ENCODE measurements at places on chromosomes 5 and 9. TPM values are rescaled to one million over a fixed set of nuclear protein-coding genes. Genes with fewer than 3 reads are reported as not detected.

DNA sequence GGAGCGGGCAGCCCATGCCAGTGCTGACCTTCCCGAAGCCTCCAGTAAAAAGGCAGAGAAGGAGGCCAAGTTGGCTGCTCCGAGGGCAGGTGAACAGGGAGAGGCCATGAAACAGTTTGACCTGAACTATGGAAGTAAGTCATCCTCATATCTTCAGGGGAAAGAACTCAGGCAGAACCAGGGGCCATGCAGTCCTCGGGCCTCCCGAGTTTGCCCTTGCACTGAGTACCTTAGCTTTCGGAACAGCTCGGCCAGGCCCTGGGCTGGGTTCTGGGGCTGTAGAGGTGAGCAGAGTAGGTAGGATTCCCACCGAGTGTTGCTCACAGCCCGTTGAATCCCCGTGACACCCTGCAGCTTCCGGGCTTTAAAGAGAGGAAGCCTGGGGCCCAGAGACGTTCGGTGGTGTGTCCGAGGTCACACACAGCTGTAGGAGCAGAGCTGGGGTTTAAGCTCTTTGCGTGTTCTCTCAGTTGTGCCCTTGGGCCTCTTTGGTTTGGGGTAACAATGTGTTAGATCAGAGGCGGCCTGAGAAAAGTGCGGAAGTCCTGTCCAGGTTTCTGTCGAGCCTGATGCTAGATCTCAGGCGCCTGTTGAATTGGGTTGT lies 24.8 kb upstream of the POMT1 start:
- no peaks in the 10 kb centered on the region for H3K27me3 ChIP-seq
- H3K27ac ChIP-seq: no peak overlapping the region
- no peaks in the 10 kb centered on the region for H3K4me1 ChIP-seq
- no peak overlapping the region for H3K4me3 ChIP-seq
- H3K36me3 ChIP-seq: peaks cover 17% of the 10 kb centered on the region
- DNase-seq: peak; percentile 45

GRCh38 chr9:127474592-127474991 lies 23.3 kb downstream of the LRSAM1 start:
- no peak overlapping the region for H3K27ac ChIP-seq
- H3K27me3 ChIP-seq: no peaks in the 10 kb centered on the region
- H3K4me3 ChIP-seq: no peak overlapping the region
- no peaks in the 10 kb centered on the region for H3K36me3 ChIP-seq
- H3K4me1 ChIP-seq: no peaks in the 10 kb centered on the region

DNA sequence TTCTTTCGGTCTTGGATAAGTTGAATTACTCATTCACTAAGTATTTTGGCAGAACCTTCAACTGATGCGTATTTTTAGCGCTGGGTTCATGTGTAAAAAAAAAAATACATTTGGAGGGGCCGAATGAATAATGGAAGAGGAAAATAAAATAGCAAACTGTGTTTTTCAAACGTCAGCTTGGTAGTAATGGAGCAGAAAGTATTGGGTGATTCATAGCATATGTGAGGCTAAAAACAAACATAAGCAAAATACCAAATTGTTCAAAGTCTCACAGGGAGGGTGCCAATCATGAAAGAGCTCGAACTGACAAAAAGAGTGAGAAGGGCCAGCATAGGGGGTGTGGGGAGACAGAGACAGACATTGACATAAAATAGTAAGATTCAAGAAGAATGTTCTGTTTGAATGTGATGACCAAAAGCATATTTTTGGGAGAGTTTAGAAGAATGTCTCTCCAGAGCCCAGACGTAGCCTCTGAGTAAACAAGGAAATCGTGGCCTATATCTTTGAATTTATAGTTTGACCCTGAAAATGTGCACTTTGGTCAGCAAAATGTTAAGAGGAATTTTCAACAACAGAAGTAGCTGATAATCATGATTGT lies 174.9 kb upstream of the HMHB1 start:
- no peak for DNase-seq
- H3K4me3 ChIP-seq: no peak overlapping the region
- H3K27ac ChIP-seq: no peak overlapping the region
- no peaks in the 10 kb centered on the region for H3K27me3 ChIP-seq
- H3K4me1 ChIP-seq: no peaks in the 10 kb centered on the region

DNA sequence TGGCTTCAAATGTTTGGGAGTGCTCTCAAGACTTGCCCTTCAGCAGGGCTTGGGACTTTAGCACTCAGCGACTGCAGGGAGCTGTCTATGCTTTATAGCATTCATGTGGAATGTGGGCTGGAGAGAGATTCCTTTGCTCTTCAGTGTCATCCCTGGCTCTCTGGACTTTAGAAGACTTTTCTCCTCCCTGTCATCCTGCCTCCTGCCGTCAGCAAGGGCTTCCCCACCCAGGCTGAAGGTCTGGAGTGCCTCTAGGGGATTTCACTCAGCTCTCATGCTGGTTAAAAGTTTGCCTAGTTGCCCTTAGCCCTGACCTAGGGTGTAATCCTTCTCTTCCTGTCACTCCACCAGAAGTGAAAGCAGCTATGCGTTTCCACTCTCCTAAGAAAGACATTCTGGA lies 210.9 kb downstream of the FRMD3 start:
- H3K36me3 ChIP-seq: no peaks in the 10 kb centered on the region

DNA sequence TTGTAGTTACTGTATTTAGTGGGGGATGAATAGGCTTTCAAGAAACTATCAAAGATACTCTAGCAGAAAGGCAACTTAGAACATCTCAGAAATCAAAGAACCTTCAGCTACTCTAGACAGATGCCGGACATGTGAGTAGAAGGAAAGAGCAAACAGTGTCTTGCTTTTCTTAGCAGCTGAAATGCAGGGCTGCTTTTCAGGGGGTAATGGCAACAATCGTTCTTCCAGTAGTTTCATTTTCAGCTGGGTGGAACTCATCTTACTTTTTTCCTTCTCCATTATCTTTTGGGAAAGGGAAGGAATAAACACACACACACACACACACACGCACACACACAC lies 281.6 kb downstream of the CRB2 start:
- no peak for DNase-seq
- no peaks in the 10 kb centered on the region for H3K36me3 ChIP-seq
- H3K4me3 ChIP-seq: no peak overlapping the region
- H3K27me3 ChIP-seq: peaks cover 6% of the 10 kb centered on the region
- H3K4me1 ChIP-seq: no peaks in the 10 kb centered on the region

- no peak for DNase-seq
- H3K4me1 ChIP-seq: no peaks in the 10 kb centered on the region
Measured at GRCh38 chr9:8845808-8846207, 1046.2 kb upstream of the DMAC1 start.

DNA sequence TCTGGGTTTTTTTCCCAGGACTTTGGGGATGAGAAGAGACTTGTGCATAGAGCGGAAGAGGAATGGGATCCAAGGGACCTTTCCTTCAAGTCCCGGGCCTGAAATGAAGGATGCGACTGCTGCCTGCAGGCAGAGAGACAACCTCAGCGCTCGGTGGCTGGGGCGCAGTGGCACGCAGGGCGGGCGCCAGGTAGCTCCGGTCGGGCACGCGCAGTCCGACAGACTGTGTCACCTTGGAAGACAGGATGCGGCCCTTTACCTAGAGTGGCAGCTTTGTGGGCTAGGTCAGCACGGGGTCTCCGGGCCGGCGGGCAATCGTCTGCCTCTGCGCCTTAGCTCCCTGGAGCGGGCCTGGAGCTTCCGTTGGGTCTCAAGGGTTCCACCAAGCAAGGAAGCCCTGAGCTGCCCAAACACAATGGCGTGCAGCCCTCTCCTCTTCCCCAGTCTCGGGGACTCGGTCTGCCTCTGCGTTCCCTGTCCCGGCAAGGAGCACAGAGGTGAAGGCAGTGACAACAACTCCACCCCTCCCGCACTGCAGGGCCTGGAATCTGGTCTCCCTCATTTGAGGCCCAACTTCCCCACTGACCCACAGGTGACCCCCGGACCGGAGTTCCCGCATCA lies 6.0 kb downstream of the BARX1 start:
- peak; percentile 53 for DNase-seq
- no peak overlapping the region for H3K4me3 ChIP-seq
- H3K27me3 ChIP-seq: peaks cover 2% of the 10 kb centered on the region
- H3K36me3 ChIP-seq: no peaks in the 10 kb centered on the region
- H3K27ac ChIP-seq: no peak overlapping the region

DNA sequence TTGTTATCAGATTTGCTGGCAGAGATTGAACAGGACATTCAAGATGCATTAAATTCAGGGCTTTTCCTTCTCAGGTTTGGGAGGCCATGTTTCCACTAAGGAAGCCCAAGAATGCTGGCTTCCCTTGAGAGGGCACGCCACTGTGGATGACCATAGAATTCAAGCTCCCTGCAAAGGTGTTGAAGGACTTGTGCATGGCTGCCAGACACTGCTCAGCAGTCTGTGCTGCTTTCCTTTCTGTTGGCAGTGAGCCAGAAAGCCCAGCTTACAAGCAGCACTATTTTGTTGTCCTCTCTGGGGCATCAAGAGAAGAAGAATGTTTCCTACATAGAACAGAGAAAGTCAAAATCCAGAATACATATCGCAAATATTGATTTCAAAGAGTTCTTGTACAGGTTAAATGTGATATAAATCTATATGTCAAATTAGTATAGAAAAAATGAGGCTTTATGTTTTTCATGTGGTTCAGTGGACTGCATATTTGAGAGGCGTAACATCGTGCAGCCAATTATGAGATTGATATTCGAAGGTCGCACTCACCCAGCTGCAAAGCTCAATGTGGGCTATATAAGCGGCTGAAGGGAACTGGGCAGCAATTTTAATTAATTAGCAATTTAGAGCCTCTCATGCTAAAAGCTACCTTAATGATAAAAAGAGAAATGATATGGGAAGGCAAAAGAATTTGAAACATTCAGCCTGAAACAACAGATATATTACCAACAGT lies 103.1 kb upstream of the ISL1 start:
- H3K4me1 ChIP-seq: no peaks in the 10 kb centered on the region
- H3K27me3 ChIP-seq: no peaks in the 10 kb centered on the region
- no peak for DNase-seq
- H3K4me3 ChIP-seq: no peak overlapping the region
- no peaks in the 10 kb centered on the region for H3K36me3 ChIP-seq
- no peak overlapping the region for H3K27ac ChIP-seq

DNA sequence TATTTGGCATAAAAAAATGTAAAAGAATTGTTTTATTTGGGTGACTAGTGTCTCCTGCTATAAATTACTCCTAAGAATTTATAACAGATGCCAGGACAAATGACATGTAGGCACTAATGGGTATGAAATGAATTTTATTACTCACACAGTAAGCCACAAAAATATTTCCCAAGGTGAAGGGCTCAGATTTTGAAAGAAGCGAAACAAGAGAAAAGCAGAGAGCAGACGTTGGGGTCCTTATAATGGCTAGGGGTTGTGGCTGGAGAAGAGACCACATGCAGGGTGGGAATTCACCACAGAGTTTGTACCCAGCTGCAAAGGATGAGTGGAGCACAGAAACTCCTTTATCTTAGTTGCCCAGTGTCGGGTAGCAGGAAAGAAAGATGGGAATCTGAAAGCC lies 45.0 kb upstream of the PRR16 start:
- H3K27me3 ChIP-seq: no peaks in the 10 kb centered on the region
- no peak overlapping the region for H3K27ac ChIP-seq
- H3K4me1 ChIP-seq: no peaks in the 10 kb centered on the region
- DNase-seq: no peak
- no peaks in the 10 kb centered on the region for H3K36me3 ChIP-seq

DNA sequence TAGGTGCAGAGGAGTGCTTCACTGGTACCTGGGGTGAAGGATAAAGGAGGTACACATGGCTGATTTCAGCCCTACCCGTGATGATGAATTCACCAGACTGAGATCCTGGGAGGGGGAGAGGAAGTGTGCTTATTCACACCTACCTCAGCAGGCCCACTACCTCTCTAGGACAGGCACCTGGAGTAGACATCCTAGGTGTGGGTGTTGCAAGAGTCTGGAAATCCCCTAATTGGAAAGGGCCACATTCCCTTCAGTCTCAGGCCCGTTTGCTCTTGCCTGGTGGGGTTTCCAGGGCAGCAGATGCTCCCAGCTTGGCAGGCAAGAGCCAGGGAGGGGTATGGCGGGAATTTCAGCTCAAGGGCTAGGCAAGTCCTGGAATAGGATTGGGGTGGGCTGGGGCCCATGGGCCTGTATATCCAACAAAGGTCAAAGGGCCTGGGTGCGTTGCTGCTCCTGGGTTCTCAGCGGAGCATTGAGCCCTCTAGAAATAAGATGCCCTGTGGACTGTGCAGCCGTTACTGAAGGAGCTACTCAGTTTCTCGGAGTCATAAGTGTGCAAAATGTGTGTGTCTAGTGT lies 5.8 kb upstream of the CCL21 start:
- H3K4me3 ChIP-seq: no peak overlapping the region
- no peaks in the 10 kb centered on the region for H3K36me3 ChIP-seq
- DNase-seq: no peak
- H3K27ac ChIP-seq: no peak overlapping the region
- H3K4me1 ChIP-seq: no peaks in the 10 kb centered on the region

GRCh38 chr9:134398756-134399155 lies 72.5 kb downstream of the RXRA start:
- no peak overlapping the region for H3K27ac ChIP-seq
- H3K27me3 ChIP-seq: no peaks in the 10 kb centered on the region
- DNase-seq: no peak
- no peak overlapping the region for H3K4me3 ChIP-seq
- no peaks in the 10 kb centered on the region for H3K4me1 ChIP-seq

- H3K27ac ChIP-seq: no peak overlapping the region
- DNase-seq: no peak
- no peak overlapping the region for H3K4me3 ChIP-seq
- H3K27me3 ChIP-seq: peaks cover 8% of the 10 kb centered on the region
- peaks cover 6% of the 10 kb centered on the region for H3K4me1 ChIP-seq
Measured at GRCh38 chr9:966870-967269, 9.6 kb upstream of the DMRT3 start.

DNA sequence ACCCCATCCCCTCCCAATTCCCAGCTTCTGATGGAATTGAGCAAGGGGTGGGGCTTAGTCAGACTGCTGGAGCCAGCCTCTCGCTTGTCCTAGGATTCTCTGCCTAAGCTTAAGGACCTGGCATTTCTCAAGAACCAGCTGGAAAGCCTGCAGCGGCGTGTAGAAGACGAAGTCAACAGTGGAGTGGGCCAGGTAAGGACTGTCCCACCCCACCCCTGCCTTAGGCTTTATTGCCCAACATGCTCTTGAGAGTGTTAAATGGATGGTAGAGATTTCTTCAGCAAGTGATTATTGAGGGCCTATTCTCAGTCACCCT lies 1.1 kb downstream of the SLC35A4 start:
- peak overlapping the region; percentile 52 for H3K4me3 ChIP-seq
- no peak overlapping the region for H3K27ac ChIP-seq
- peaks cover 4% of the 10 kb centered on the region for H3K4me1 ChIP-seq
- no peaks in the 10 kb centered on the region for H3K36me3 ChIP-seq
- no peaks in the 10 kb centered on the region for H3K27me3 ChIP-seq
- DNase-seq: no peak

CREBRF gene
- total RNA-seq: 8.9 TPM

GHR gene
- total RNA-seq: 3.9 TPM

SLC25A48 gene
- 0.98 TPM for total RNA-seq

ACER2 gene
- 6.4 TPM for total RNA-seq

MAPKAP1 gene
- 29.7 TPM for total RNA-seq

ZDHHC11B gene
- total RNA-seq: 6.1 TPM

TRIM32 gene
- total RNA-seq: 5.9 TPM

FCN2 gene
- total RNA-seq: 0.84 TPM

PLK2 gene
- 25.3 TPM for total RNA-seq

SCGB3A2 gene
- total RNA-seq: not detected

All from pancreas (tissue), 10 donors.